ENCODE measurements at places on chromosomes 11 and 22.

GRCh38 chr11:77003963-77004362 lies 30.2 kb upstream of the B3GNT6 start:
- ATAC-seq: no peak

DNA sequence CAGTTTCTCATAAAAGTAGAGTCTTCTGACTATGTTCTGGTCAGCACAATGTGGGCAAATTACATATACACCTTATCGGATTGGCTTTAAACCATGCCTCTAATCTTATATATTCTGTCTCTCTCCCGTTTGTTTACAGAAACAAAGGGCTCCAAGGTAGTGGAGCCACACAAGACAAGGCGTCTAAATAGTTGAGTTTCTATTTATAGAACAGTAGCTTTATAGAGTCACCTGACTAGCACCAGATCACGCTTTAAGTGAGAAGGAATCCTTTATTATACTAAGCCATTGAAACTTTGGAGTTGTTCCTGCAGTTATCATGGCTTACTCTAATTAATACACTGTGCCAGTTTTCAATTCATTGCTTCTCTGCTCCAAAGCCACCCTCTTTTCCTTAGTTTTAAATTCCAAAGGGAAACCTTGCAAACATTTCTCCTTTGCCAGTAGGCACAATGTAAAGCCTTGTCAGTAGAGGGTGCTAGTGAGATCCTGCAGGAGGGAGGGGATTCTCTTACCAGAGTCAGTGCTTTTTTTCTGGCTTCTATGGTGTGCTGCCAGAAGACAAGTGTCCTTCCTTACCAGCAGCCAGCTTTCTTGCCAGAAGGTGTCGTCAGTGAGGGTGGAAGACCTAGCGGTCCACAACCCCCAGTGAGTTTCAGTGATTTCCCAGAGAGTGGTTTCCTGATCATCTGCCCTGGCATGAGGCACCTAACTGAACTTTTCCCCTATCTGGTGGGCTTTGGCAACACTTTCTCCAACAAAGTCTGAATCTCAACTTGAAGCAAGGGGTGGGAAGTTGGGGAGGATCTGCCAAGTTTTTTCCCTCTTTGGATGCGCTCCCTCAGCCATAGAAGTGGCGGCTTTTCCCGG lies 71.7 kb downstream of the RAB38 start:
- ATAC-seq: peak; percentile 67

- ATAC-seq: no peak
These were observed 189.6 kb upstream of the CCDC90B start for GRCh38 chr11:83475760-83476159.

DNA sequence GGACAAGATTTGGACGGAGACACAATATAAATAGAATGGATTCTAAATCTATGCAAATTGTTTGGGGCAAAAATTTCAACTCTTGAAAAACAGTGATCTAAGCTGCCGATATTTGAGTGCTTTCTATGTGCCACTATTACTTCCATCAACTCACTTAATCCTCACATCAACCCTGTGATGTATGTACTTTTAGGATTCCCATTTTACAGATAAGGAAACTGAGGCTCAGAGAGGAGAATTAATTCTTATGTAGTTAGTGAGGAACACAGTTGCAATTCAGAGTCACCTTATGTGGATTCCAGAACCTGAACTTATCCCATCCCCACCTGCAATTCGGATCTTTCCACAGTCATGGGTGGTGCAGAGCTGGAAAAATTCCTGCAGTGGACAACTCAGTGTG lies 60.3 kb downstream of the TSPAN18 start:
- ATAC-seq: no peak

GRCh38 chr22:48145738-48146137 lies 1383.3 kb downstream of the TBC1D22A start:
- no peak for ATAC-seq

- peak; percentile 63 for ATAC-seq
These were observed 57.7 kb downstream of the BMAL1 start for GRCh38 chr11:13335319-13335718.

GRCh38 chr11:33211153-33211552 lies 46.0 kb upstream of the HIPK3 start:
- no peak for ATAC-seq

DNA sequence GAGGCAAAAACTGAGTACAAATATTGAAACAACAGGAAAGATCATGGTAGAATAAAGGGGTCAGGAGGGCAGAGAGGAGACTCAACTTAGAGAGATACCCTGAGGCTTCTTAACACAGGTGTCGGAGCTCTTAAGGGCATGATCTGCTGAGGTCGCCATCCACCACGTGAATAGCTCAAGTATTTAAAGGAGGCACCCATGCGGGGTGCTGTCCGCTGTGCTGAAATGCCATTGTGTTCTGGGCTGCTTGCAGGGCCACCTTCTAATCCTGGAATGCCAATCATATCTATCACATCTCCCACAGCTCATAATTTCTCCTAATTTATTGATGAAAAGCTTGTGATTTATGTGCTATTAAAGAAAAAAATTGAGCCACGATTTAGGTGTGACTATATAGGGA lies 90.2 kb downstream of the SEZ6L start:
- ATAC-seq: no peak

GRCh38 chr11:64834723-64835615 lies 9.5 kb downstream of the CDC42BPG start:
- ATAC-seq: no peak

- no peak for ATAC-seq
These were observed 644 bp downstream of the YPEL4 start for GRCh38 chr11:57648801-57649735.

GRCh38 chr11:33944693-33945424 lies 53.0 kb upstream of the LMO2 start:
- no peak for ATAC-seq

GRCh38 chr22:41532908-41533825 lies 11.1 kb downstream of the POLR3H start:
- peak; percentile 79 for ATAC-seq

GRCh38 chr11:115765803-115766239 lies 261.6 kb upstream of the CADM1 start:
- ATAC-seq: no peak

- no peak for ATAC-seq
These were observed 2.4 kb downstream of the CSDC2 start for GRCh38 chr22:41563051-41563711.

DNA sequence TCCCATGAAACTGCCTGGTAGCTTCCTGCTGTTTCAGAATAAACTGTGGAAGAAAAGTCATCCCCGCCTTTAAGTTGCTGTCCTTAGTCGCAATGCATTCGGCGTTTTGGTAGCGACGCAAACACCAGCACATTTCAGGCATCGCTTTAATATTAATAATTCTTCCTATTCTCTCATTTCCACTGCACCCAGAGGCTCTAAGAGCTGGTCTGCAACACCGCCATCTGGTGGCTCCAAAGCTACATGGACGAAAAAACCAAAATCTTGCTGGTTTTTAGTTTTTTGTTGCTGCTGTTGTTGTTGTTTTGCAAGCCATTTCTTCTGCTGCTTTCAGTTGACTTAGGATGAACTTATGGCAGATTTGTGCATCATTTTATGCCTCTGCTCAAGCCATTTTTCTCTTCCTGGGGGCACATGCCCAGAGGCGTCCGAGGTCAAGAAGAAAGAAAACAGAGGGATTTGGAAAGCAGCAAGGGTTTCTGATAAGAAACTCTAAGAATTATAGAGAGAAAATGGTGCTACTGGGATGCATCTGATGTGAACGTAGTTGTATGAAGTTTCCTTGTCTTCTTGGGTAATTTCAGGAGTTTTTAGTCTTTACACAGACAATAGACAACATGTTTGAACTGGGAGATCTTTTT lies 345.4 kb upstream of the KIRREL3 start:
- ATAC-seq: no peak

DNA sequence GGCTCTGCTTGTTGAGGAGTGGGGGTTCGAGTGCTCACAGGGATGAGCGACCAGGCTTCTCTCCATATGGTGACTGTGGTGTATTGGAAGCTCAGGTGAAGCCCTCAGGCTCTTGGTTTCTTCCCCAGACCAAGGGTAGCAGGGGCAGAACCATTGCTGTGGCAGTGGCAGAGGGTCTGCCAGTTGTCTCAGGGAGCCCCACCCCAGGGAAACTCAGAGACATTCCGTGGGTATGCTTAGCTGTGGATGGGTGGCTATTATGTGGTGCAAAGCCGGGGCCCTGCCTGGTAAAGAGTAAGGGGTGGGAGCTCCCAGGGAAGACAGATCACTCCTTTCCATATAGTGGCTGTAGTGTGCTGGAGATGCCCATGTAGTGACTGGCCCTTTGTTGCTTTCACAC lies 167.8 kb downstream of the DLG2 start:
- ATAC-seq: no peak

GRCh38 chr11:112249871-112250610 lies 10.6 kb downstream of the PLET1 start:
- no peak for ATAC-seq

- ATAC-seq: no peak
These were observed 260.2 kb downstream of the OPCML start for GRCh38 chr11:133271871-133272776.

Measured in stimulated activated memory B cell treated with anti-CD40 and anti-IgM and Interleukin-4, amounts not matched to agents 10 μg/mL and 1 μg/mL and 100 μg/mL, for 72 hours (primary cell).